H7 (cell line): ENCODE measurements at places on chromosomes 2 and 18.

DNA sequence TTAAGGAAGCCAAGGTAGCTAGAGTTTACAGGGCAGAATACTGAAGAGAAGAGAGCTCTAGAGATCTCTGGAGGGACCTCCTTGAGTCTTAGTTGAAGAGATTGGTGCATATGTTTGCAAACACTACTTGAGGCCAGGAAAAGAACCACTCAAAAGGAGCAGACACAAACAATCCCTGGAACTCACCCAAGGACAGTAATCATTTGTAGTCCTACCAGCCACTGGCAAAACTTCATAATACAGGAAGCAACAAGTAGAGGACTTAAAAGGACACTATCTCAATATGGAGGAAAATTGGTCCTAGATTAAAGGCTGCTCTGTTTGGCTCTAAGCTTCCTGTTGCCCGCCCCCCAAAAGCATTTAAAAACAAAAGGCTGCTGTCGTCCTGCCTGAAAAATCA, 46.9 kb upstream of the UBXN4 start:
- no peak for DNase-seq

GRCh38 chr2:12293874-12294273, 422.9 kb upstream of the TRIB2 start:
- no peak for DNase-seq

DNA sequence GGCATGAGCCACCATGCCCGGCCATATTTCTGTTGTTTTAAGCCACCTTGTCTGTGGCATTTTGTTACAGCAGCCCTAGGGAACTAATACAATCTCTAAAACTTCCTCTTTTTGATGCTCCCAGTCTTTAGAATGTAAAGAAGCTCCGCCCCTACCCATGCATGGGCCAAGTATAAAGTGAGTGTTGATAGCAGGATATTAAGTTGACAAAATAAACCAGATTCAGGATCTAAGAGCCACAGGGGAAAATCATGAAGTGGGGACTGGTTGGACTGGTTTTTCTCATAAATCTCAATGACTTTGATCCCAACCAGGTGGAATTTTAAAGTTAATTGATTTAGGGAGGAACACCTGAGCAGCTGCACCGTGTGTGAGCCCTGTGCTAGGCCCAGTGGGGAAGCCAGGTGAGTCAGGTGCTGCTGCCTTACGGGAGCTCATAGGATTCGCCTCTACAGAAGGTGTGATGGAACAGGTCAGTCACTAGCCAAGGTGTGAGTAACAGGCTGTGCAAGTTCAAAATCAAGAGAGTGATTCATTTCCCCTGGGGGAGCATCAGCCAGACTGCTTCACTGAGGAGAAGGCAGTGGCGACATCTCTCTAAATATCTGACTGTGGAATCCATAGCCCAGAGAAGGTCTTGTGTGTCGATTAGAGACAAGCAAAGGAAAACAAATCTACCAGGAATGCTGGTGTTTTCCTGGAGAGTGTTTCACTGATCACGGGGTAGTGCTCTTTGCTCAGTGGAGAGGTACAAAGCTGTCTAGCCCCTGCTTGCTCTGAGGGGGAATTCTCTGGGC, 63.0 kb upstream of the MSH2 start:
- DNase-seq = no peak

DNA sequence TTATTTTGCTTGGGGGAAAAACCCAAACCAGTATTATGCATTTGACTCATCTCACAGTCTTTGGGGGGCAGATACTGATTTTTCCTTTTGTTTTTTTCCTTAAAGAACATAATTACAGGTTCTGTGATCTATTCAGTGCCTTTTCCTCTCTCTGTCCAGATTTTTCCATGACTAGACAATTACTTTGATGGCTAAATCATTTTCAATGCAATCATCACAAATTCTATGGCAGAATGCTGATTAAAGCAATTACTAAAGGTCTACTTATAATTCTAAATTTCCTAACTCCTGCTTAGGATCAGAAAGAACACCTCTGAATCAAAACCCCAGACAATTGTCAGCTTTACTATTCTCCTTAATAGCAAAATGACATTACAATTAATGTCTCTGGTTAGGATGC, 38.8 kb downstream of the POLR1A start:
- DNase-seq = no peak

DNA sequence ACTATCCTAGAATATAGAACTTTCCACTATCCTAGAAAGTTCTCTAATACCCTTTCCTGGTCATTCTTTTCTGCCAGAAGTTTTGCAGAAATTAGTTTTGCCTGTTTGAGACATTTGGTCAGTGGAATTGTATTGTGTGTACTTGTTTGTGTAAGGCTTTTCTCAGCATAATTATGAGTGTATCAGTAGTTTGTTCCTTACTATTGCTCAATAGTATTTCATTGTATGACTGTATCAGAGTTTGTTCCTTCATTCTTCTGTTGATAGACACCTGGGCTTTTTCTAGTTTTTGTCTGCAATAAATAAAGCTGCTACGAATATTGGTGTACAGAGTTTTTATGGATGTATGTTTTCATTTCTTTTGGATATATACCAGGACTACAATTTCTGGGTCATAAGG, 27.2 kb downstream of the CCDC138 start:
- no peak for DNase-seq

GRCh38 chr18:69935319-69936190, 12.1 kb downstream of the CD226 start:
- DNase-seq = no peak

GRCh38 chr18:79525556-79526467, 130.1 kb downstream of the NFATC1 start:
- DNase-seq = peak; percentile 83

GRCh38 chr2:46230115-46230571, 67.1 kb upstream of the EPAS1 start:
- peak; percentile 53 for DNase-seq

GRCh38 chr2:225558399-225559071, 159.0 kb downstream of the NYAP2 start:
- no peak for DNase-seq

DNA sequence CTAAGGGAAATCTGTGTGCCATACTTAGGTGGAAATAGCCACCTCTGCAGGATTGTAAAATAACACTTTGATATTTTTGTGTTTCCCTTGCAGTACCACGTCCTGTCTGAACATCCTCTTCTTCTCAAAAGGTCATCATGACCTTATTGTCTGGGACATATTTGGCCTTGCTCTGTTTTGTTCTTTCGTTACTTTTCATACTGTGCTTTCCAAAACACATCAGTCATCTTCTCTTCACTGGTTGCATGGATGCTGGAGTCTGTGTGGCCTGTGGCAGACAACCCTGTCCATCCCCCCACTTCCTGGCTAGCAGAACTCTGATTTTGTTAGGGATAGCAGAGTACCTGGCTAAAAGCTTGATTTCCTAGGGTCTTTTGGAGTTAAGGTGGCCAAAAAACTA, 9.4 kb upstream of the GREB1 start:
- DNase-seq = no peak

DNA sequence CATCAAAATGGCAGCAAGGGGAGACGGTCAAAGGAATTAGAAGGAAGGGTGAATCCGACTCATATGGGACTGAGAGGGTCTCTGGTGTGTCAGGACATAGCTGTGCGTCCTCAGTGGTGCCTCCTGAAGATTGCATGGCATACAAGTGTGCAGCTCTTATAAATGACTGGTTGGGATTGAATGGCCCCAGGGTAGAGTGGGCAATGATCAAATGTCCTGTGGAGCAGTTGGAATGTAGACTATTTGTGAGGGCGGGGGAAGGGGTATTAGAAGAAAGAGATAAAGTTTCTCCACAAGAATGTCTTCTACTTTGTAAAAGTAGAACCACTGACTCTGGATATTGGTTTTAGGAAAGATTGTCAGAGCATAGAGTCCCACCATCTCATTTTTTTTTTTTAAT, 24.6 kb downstream of the CTLA4 start:
- no peak for DNase-seq
